ENCODE measurements at places on chromosomes 5 and 9. TPM values are rescaled to one million over a fixed set of nuclear protein-coding genes. Genes with fewer than 3 reads are reported as not detected.

DNA sequence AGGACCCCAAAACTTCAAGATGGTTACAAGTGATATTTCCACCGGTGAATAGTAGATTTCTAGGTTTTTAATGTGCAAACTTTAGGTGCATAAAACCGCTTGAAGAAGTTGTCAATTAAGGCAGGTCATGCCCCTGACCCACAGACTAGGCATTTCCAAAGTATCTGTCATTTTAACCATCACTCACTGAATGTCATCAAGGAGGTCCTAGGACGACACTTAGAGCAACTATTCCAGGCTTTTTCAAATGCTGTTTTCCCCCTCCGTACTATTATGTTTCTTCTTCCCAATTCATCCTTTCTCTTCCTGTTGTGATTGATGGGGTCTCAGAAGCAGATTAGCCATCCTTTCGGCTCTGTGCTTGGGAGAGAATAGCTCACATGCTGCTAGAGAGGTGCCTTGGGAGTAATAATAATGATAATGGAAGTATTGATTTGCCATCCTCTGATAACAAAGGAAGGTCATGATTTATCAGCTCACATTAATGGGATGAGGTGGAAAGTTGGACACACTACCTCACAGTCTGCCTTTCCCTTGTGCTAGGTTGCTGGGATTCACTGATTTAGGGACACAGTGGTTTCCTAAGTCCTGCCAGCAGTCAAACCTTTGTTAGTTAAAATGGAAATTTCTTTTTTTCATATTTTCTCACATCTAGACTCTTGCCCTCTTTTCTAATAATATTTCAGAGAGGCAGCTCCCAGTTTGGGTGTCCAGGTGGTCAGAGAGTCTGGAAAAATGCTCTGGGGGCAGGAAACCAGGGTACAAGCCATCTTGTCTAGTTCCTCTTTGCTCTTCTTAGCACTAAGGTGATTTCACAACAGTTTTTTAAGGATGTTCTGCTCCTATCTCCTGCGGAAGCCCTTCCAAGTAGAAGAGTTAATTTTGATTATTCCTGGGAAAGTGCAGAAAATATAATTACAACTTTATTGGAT lies 67.0 kb downstream of the PTTG1 start:
- no peaks in the 10 kb centered on the region for H3K4me1 ChIP-seq
- no peak overlapping the region for H3K27ac ChIP-seq
- no peaks in the 10 kb centered on the region for H3K36me3 ChIP-seq
- H3K27me3 ChIP-seq = no peaks in the 10 kb centered on the region
- no peak overlapping the region for H3K4me3 ChIP-seq

DNA sequence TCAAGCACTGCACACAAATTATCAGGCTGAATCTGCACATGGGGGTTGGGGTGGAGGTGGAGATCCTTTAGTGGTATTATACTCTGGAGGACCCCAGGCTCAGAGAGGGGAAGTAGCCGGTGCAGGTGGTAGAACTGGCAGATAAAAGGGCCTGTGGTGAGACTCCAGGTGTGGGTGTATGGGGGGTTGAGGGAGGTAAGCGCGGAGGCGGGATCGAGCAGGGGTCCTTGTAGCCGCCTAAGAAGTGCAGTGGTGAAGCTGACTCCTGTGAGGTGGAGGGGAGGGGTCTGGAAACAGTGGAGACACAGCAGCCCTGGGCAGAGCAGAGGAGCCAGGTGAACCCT lies 841 bp downstream of the ACSL6 start:
- no peaks in the 10 kb centered on the region for H3K36me3 ChIP-seq
- no peak overlapping the region for H3K27ac ChIP-seq
- no peak for DNase-seq
- H3K27me3 ChIP-seq = peaks cover 73% of the 10 kb centered on the region
- no peaks in the 10 kb centered on the region for H3K4me1 ChIP-seq

- H3K27ac ChIP-seq = no peak overlapping the region
- no peak overlapping the region for H3K4me3 ChIP-seq
- peaks cover 24% of the 10 kb centered on the region for H3K4me1 ChIP-seq
- DNase-seq = no peak
- peaks cover 2% of the 10 kb centered on the region for H3K27me3 ChIP-seq
Measured at GRCh38 chr5:4196744-4197143, 601.1 kb downstream of the IRX1 start.

DNA sequence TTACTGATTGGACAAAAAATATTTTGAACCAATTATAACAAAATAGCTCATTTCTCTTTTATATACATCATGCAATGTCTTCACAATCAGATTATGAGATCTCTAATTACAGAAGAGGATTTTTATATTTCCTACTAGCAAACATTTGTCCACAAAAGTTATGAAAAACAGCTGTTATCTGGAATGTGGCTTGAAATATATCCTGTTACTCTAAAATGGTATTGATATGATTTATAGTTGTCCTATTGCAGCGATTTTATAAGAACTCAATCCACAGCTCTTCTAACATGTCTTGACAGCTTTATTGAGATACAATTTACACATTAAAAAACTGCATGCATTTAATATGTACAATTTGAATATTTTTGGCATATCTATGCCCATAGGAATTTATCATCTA lies 779.9 kb upstream of the ACO1 start:
- no peaks in the 10 kb centered on the region for H3K4me1 ChIP-seq
- H3K4me3 ChIP-seq = no peak overlapping the region
- DNase-seq = no peak
- H3K27me3 ChIP-seq = no peaks in the 10 kb centered on the region

DNA sequence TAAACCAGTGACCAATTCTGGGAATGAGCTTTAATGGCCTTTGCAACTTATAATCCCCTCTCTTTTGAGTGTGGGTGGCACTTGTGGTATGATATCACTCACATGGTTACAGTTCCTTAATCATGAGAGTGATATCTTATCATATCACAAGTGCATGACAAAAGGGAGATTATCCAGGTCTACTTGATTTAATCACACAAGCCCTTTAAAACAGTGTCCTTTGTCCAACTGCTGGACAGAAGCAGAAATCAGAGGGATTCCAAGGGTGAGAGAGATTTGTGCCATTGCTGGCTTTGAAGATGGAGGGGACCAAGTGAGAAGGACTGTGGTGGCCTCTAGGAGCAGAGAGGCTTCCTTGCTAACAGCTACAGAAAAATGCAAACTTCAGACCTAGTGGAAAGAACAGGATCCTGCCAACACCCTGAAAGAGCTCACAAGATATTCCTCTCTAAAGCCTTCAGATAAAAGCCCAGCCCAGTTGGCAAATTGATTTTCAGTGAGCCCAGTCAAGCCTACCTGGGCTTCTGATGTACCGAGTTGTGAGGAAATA lies 279.0 kb upstream of the TLE4 start:
- H3K27ac ChIP-seq = no peak overlapping the region
- no peak for DNase-seq
- peaks cover 54% of the 10 kb centered on the region for H3K27me3 ChIP-seq
- H3K36me3 ChIP-seq = no peaks in the 10 kb centered on the region
- H3K4me3 ChIP-seq = no peak overlapping the region

GRCh38 chr9:115165233-115165632 lies 47.3 kb upstream of the TNC start:
- H3K27ac ChIP-seq = no peak overlapping the region
- no peak for DNase-seq
- H3K36me3 ChIP-seq = no peaks in the 10 kb centered on the region
- peaks cover 16% of the 10 kb centered on the region for H3K4me1 ChIP-seq

DNA sequence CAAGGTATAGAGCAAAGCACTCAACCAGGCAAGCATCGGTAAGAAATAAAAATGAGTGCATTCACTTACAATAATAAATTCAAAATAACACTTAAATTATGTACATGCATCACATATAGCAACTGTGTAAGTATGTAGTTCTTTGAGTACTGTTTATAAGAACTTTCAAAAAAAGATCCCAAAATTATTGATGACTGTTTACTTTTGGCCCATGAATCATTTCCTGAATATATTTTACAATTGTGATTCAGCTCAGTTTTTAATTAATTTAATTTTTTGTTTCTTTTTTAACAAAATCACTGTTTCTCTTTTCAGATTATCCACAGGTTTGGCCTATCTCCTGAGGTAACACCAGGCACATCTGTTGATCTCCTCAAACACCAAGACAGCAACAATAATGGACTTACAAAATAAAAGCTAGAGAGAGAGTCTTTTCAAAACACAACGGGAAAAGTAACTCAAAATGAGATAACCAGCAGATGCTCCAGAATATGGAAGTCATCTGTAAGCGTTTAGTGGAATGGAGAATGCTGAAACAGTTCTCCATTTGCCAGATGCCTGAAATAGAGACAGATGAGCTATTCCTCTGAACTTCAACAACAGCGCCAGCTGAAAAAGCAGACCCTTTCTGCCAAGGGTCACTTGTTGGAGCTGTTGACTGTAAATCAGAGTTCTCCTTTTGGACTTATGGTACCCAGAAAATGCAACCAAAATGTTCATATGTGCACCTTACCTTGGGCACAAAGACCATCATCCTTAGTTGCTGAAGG lies 348.6 kb upstream of the RGMB start:
- no peaks in the 10 kb centered on the region for H3K4me1 ChIP-seq
- DNase-seq = no peak
- H3K27ac ChIP-seq = no peak overlapping the region
- H3K4me3 ChIP-seq = no peak overlapping the region
- no peaks in the 10 kb centered on the region for H3K27me3 ChIP-seq
- no peaks in the 10 kb centered on the region for H3K36me3 ChIP-seq

- no peaks in the 10 kb centered on the region for H3K4me1 ChIP-seq
- no peak overlapping the region for H3K27ac ChIP-seq
- DNase-seq = no peak
Measured at GRCh38 chr9:107008011-107008410, 145.0 kb downstream of the ZNF462 start.

GRCh38 chr5:82879089-82879488 lies 198.1 kb downstream of the TMEM167A start:
- no peak for DNase-seq
- no peaks in the 10 kb centered on the region for H3K4me1 ChIP-seq
- H3K27me3 ChIP-seq = no peaks in the 10 kb centered on the region
- no peak overlapping the region for H3K27ac ChIP-seq

DNA sequence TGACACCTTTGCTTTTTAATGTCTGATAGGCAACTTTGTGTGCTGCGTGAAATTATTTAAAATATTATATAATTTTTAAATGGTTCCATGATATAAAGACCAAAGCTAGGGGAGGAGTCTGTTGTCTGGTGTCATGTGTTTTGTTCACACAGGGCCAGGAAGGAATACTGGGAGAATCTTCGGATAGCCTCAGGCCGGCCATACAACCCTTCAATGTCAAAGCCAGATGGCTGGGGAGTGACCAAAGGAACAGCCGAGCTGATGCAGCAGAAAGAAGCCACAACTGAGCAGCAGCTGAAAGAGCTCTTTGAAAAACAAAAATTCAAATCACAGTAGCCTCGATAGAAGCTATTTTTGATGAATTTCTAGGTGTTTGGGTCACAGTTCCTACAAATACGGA lies 19.2 kb downstream of the BHMT start:
- H3K27ac ChIP-seq = no peak overlapping the region
- peaks cover 14% of the 10 kb centered on the region for H3K4me1 ChIP-seq
- no peaks in the 10 kb centered on the region for H3K27me3 ChIP-seq
- H3K36me3 ChIP-seq = no peaks in the 10 kb centered on the region
- no peak overlapping the region for H3K4me3 ChIP-seq

- H3K27me3 ChIP-seq = peaks cover 21% of the 10 kb centered on the region
- no peak overlapping the region for H3K27ac ChIP-seq
- no peak for DNase-seq
- no peaks in the 10 kb centered on the region for H3K4me1 ChIP-seq
- H3K36me3 ChIP-seq = no peaks in the 10 kb centered on the region
Measured at GRCh38 chr9:89555451-89556375, 49.1 kb upstream of the GADD45G start.

DNA sequence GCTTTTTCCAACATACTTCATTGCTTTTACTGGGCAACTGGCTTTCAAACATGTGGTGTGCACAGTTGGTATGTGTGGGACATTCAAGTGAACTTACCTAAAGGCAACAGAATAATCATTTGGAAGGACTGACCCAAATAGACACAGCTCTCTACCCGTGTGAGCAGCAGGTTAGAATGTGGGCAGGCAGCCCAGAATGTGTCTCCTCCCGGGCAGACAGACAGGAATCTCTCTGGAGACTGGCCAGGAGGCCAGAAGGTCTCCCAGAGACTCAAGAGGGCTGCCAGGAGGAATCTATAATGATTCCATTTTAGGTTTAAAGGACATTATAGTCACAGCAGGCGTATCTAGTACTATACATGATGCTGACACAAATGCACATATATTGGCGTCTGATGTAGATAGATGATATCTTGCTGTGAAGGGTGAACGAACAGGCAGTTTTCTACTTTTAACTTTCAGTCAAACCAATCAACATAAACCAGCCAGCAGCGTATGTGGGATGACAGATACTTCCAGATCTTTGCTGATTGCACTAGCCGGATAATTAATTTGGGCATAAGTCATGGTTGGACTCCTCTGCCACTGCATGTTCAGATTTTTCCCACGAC lies 297.4 kb upstream of the ZNF608 start:
- H3K4me3 ChIP-seq = no peak overlapping the region
- H3K4me1 ChIP-seq = peaks cover 61% of the 10 kb centered on the region

Gene SLC45A2
- 0.45 TPM for total RNA-seq

Gene PKN3
- 5.9 TPM for total RNA-seq

Gene CATSPER3
- total RNA-seq = 1.1 TPM

Gene NNT
- 68.7 TPM for total RNA-seq

Gene CTNND2
- total RNA-seq = 6.0 TPM

Gene DNAJB5
- 16.4 TPM for total RNA-seq
